SK-N-SH (cell line): ENCODE measurements at places on chromosomes 2 and 18.

GRCh38 chr2:74436848-74437695 is 4.7 kb downstream of the RTKN start:
- no peak for DNase-seq

GRCh38 chr2:219273937-219274336 is 5.2 kb upstream of the DNAJB2 start:
- no peak for DNase-seq

DNA sequence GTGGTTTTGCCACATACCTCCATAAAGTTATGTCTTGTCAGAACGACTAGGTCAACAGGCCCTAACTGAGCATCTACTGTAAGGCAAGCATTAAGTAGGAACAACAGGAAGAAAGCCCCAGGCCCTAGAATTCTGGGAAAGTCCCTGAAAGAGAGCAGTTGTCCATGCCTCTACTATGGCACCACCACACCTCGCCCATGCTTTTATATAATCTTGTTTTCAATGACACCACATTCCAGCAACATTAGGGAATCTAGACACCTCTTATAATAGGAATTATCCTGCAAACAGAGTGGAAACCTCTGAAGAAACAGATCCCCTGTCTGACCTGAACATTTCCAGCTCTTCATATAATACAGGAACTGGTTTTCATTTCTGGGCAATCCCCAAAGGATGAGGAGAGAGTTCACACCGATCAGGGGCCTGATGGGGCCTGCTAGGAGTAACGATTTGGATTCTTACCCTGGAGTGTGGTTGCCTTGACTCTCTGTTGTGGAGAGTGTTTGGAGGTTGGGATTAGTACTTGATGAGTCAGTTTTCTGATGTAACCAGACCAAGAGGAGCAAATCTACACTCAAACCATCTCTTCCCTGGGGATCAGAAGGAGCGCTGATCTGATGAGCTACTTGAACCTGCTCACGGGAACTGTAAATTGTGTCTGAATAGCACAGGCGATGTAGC is 31.9 kb upstream of the CEP68 start:
- DNase-seq = no peak

- no peak for DNase-seq
These were observed 198.9 kb downstream of the LRATD1 start for GRCh38 chr2:14831458-14831857.

GRCh38 chr2:143603035-143603655 is 473.9 kb downstream of the ARHGAP15 start:
- DNase-seq = no peak

DNA sequence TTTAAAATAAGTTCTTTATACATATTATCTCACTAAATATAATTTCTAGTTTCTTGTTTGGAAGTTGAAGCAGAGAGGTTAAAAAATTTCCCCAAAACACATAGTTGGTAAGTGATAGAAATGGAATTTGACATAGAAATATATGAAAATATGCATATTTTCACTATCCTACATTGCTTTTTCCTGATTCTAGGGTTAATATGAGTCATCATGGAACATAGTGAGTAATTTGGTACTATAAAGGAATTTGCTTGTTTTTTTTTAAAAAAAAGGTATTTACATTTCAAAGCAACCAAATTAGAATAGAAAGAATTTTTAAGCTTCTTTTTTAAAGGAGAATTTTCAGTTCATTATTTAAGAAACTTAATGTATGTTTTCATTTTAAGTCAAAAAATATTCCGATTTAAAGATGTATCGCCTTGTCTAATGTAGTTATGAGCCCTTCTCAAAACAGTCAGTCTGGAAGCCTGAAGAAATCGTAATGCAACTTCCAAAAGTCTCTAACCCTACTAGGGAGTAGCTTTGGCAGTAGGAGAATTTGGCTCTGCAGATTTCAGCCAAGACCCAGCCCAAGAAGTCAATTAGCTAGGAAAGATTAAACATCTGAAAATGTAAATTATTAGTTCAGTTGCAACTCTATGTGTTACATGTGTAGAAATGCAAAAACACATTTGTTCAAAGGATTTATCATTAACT is 147.3 kb downstream of the RDH14 start:
- DNase-seq = no peak

- DNase-seq = no peak
These were observed 408.0 kb downstream of the TMEM182 start for GRCh38 chr2:103169861-103170260.

GRCh38 chr2:120589771-120590608 is 145.7 kb upstream of the GLI2 start:
- DNase-seq = no peak

DNA sequence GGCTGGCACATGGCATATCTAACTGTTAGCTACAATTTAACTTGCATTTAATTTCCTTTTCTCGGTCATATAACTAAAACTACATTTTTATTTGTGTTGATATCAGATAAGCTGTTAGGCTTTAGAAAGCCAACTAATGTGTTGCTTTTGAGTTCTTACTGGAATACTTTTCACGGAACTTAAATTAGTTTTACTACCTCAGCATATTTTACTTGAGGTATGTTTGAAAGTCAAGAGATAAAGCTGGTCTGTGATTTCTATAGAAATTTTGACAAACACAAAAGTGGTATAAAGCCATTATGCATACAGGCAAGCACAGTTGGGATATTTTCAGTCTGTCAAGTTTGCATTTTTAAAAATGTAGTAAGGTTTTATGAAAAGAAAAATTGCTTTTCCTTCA is 162.6 kb downstream of the ZNF804A start:
- no peak for DNase-seq
